ENCODE measurements at places on chromosomes 7 and 10. TPM values are rescaled to one million over a fixed set of nuclear protein-coding genes. Genes with fewer than 3 reads are reported as not detected.

SFRP5 gene
- not detected for total RNA-seq

NKX1-2 gene
- not detected for total RNA-seq

LRRC61 gene
- 0.33 TPM for total RNA-seq

DNA sequence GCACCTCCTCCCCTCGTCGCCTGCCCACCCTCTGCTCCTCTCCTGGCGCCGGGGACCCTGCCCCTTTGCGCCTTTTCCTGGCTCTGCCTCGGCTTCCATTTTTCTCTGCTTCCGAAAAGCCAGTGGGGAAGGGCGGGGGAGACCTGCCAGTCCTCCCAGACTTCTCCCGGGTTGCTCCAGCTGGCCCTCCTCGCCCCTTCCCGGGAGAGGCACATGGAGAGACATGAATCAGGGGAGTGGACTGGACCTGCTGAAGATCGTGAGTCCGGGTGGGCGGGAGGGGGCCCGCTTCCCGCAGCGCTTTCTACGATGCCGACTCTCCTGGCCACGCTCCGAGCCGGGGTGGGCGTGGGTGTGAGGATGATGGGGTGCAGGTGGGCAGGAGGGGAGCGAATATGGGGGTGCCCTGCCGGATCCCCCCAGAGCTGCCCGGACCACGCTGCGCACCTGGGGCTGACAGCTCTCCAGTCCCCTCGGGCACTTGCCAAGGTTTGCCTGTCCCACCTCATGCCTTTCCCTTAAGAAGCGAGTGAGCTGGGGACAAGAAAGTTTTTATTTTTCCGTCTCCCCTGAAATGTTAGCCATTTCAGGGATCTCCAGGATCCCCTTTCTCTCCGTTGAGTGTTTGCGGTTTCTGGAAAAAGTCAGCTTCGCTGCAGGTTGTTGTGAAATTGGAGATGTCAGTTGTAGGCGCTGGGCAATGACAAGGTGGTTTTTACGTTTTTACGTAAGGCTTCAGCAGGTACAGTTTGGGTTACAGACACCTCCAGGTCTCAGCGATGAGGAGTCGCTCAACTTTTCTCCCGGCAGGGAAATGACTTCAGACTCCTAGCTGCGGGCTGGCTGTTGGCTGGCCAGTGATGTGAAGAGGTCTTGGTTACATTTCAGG, 977 bp downstream of the CACNB2 start:
- peak overlapping the region; percentile 59 for H3K4me3 ChIP-seq
- peak; percentile 33 for DNase-seq
- H3K27ac ChIP-seq: no peak overlapping the region
- H3K36me3 ChIP-seq: no peaks in the 10 kb centered on the region

- DNase-seq: no peak
- H3K4me1 ChIP-seq: no peaks in the 10 kb centered on the region
- H3K27ac ChIP-seq: no peak overlapping the region
- no peaks in the 10 kb centered on the region for H3K27me3 ChIP-seq
- H3K4me3 ChIP-seq: no peak overlapping the region
- H3K36me3 ChIP-seq: no peaks in the 10 kb centered on the region
Measured at GRCh38 chr7:51732951-51733350, 416.3 kb upstream of the COBL start.

GRCh38 chr7:37322831-37323230, 125.8 kb downstream of the ELMO1 start:
- H3K27me3 ChIP-seq: no peaks in the 10 kb centered on the region
- H3K4me3 ChIP-seq: no peak overlapping the region
- H3K4me1 ChIP-seq: no peaks in the 10 kb centered on the region

GRCh38 chr7:42699380-42700178, 212.3 kb downstream of the C7orf25 start:
- no peak overlapping the region for H3K27ac ChIP-seq
- H3K4me1 ChIP-seq: no peaks in the 10 kb centered on the region
- H3K36me3 ChIP-seq: no peaks in the 10 kb centered on the region
- H3K4me3 ChIP-seq: no peak overlapping the region

GRCh38 chr10:123045961-123046731, 37.3 kb downstream of the ACADSB start:
- H3K27me3 ChIP-seq: no peaks in the 10 kb centered on the region
- H3K4me1 ChIP-seq: no peaks in the 10 kb centered on the region
- no peak for DNase-seq
- H3K4me3 ChIP-seq: no peak overlapping the region
- H3K36me3 ChIP-seq: no peaks in the 10 kb centered on the region

DNA sequence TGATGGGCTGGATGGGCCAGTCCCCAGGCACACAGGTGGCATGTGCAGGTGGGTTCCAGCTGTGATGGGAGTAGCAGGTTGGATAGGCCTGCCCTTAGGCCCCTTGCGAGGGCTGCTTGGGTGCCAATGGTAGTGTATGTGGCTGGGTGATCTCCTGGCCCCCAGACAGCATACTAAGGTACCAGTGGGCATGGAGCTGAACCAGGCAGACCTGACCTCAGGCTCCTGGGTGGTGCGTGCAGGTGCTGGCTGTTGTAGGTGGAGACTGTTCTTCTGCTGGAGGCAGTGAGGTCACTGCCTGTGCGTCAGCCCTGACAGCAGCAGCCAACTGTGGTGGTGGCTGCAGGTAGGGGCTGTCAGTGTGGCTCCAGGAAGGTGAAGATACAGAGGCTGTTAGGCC, 384.7 kb downstream of the ANKRD7 start:
- no peak for DNase-seq
- no peaks in the 10 kb centered on the region for H3K4me1 ChIP-seq
- no peak overlapping the region for H3K27ac ChIP-seq
- H3K4me3 ChIP-seq: no peak overlapping the region
- H3K36me3 ChIP-seq: no peaks in the 10 kb centered on the region
- H3K27me3 ChIP-seq: no peaks in the 10 kb centered on the region

DNA sequence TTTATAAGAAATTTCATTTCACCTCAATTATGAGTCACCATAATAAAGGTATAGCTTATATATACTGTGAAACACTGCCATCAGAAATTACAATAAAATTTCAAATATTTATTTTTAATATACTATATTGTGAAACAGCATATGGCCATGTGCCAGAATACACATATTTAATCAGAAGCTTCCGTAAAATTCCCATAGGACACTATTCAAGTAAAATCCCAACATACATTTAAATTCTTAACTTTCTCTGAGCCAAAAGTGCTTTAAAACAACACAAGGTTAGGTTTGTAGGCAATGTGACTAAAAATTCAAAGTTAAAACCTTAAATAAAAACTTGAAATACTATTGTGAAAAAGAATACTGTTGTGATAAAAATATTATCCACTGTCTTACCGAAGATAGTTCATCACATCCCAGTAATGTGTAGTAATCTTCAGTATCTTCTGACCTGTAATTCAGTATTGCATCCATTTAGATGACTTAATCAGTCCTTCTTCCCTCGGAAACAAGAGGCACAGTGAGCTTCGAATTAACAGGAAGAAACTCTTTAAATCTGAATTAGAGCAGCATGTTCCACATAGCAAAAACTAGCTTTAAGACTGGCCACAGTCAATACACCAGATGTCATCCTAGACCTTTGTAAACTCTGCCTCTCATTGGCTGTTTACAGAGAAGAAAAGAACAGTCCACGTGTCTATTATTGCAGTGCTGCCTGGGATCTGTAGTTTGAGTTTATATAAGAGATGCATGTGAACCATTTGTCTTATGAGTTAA, at the start of gene DNAJC12:
DNAJC12 (minus strand) TSS at position 648 of the 774 bp plus-strand sequence; CDS start at position 471, 177 bp downstream.
- no peaks in the 10 kb centered on the region for H3K4me1 ChIP-seq
- peak; percentile 65 for DNase-seq
- H3K27me3 ChIP-seq: no peaks in the 10 kb centered on the region
- H3K36me3 ChIP-seq: no peaks in the 10 kb centered on the region
- H3K4me3 ChIP-seq: peak within 1 kb of the TSS; percentile 77
- no peak within 1 kb of the TSS for H3K27ac ChIP-seq

DNA sequence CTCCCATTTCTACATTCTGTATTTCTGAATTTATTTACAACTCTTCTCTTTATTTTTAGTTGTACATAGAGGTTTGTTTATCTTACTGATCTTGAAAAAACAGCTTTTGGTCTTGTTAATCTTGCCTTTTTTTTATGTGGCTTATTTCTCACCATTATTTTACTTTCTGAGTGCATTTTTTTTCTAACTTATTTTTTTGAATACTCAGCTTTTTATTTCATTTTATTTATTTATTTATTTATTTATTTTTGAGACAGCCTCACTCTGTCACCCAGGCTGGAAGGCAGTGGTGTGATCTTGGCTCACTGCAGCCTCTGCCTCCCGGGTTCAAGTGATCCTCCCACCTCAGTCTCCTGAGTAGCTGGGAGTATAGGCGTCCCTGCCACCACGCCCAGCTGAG, 23.9 kb downstream of the CUX1 start:
- no peaks in the 10 kb centered on the region for H3K36me3 ChIP-seq
- H3K27me3 ChIP-seq: no peaks in the 10 kb centered on the region
- no peak overlapping the region for H3K4me3 ChIP-seq
- no peak for DNase-seq
- no peaks in the 10 kb centered on the region for H3K4me1 ChIP-seq

DNA sequence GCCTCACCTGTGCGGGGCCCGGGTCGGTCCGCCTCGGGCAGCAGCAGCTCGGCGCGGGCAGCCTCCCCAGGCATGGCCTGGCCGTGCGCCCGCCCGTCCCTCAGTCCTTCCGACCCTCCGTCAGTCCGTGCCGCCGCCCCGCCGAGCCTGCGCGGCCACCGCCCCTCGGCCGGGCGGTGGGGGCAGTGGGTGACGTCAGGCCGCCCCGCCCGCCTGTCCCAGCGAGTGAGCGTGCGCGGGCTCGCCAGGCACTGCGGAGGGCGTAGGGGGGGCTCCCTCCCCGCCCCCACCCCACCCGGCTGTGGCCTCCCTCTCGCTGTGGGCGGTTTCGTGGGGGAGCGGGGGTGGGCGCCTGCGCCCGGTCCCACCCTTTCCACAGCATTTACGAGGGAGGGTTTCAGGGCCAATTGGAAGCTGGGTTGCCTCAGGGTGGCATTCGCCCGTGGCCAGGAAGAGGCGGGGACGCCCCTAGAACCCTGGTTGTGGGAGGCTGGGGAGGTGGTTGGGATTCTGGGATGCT, at the start of gene NACAD:
NACAD (minus strand) TSS at position 149 of the 520 bp plus-strand sequence; CDS start at position 74, 75 bp downstream.
- H3K27me3 ChIP-seq: peaks cover 3% of the 10 kb centered on the region
- H3K4me1 ChIP-seq: no peaks in the 10 kb centered on the region
- H3K4me3 ChIP-seq: peak within 1 kb of the TSS; percentile 66
- no peak within 1 kb of the TSS for H3K27ac ChIP-seq
- no peaks in the 10 kb centered on the region for H3K36me3 ChIP-seq

- peak; percentile 66 for DNase-seq
- H3K27me3 ChIP-seq: no peaks in the 10 kb centered on the region
- no peak overlapping the region for H3K4me3 ChIP-seq
- no peaks in the 10 kb centered on the region for H3K4me1 ChIP-seq
- H3K36me3 ChIP-seq: no peaks in the 10 kb centered on the region
Measured at GRCh38 chr10:58930500-58930899, 245.9 kb upstream of the PHYHIPL start.

GRCh38 chr10:79020015-79020491, 48.7 kb upstream of the ZMIZ1 start:
- no peak overlapping the region for H3K27ac ChIP-seq
- no peak overlapping the region for H3K4me3 ChIP-seq
- H3K27me3 ChIP-seq: peaks cover 4% of the 10 kb centered on the region
- no peak for DNase-seq
- no peaks in the 10 kb centered on the region for H3K36me3 ChIP-seq
- H3K4me1 ChIP-seq: no peaks in the 10 kb centered on the region

Data from fibroblast of lung (primary cell).